ENCODE measurements at places on chromosomes 13 and 19. TPM values are rescaled to one million over a fixed set of nuclear protein-coding genes. Genes with fewer than 3 reads are reported as not detected.

The LGI4 gene
- total RNA-seq: 0.05 TPM

The SIGLEC8 gene
- not detected for total RNA-seq

The RTBDN gene
- total RNA-seq: not detected

The ZNF284 gene
- 3.0 TPM for total RNA-seq

The FAM124A gene
- 1.2 TPM for total RNA-seq

The ATCAY gene
- not detected for total RNA-seq

The SH2D3A gene
- total RNA-seq: not detected

The MISP3 gene
- 1.2 TPM for total RNA-seq

The C1QTNF9B gene
- total RNA-seq: not detected

The DMWD gene
- 50.2 TPM for total RNA-seq

The MBD3L2B gene
- not detected for total RNA-seq
